Stimulated activated CD8-positive, alpha-beta memory T cell treated with anti-CD3 and anti-CD28 coated beads, Interleukin-4, amount 100 ng/mL, for 24 hours (primary cell): ENCODE measurements at places on chromosomes 12 and 14.

DNA sequence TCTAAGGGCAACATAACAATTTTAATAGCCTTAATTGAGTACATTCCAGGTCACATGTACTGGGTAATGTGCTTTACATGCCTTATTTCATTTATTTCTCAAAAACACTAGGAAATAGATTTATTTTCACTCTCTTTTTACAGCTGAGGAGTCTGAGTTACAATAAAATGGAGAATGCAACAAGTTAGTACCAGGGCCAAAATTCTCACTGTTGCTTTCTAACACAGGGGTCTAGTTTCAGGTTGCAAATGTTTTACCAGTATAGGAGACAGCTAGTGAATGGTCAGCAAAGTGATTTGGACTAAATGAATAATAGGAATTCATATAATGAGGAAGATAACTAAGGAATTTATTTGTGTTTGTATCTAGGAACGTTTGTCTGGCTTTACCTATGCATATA is 137.3 kb downstream of the RASSF9 start:
- DNase-seq: no peak

DNA sequence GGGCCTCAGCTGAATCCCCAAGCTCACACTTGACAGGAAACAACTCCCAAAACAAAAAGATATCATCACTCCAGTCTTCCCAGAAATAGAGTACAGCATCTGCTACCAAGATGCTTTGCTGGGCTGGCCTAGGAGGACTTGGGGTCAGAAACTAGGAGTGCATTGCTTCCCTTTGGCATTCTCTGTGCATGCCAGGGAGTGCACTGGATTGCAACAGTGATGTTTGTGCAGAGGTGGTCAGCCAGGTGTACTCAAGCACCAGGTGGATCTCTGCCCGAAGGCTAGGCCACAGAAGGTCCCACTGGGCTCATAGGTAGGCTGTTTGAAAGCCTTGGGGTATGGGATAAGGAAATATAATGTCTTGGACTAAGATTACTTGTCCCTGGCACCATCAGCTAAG is 51.1 kb downstream of the RAB35 start:
- no peak for DNase-seq

- no peak for DNase-seq
Measured at GRCh38 chr12:22684140-22685118, 59.5 kb downstream of the ETNK1 start.

DNA sequence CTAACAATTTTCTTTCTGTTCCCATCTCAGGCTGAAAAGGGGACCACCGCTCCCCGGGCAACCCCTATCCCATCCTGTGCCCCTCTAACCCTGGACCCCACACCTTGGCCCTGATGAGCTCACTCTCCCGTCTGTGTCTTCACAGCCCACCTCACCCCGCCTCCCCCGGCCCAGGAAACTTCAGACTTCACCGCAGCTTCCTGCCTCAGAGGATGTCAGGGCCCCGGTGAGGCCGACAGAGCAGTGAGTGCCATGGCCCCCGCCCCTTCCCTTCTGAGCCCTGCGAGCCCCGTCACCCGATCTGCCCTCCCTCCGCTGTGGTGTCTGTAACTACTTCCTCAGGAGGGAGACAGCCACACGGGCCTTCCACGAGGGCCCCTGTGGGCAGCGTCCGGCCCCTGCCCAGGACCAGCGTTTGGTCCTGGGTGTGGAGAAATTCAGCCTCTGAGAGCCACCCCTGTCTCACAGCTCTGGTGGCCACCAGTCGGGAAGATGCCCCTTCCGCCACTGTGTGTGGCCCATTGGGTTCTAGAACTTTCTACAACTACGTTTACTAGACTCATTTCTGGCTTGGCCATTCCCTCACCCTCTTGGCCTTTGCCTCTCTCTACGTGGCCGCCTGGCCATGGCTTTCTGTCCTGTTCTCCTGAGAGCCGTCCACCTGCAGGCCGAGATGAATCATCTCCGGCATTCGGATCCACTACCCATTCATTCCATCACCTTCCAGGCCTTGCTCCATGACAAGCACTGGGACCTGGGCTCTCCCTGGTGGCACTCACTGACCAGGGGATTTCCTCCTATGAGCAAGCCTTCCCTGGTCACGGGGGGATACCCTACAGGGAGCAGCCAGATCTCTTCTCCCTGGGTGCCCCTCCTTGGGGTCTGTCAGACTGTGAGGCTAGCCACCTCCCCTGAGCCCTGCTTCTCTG is 3.4 kb downstream of the RHOF start:
- DNase-seq: peak; percentile 92

DNA sequence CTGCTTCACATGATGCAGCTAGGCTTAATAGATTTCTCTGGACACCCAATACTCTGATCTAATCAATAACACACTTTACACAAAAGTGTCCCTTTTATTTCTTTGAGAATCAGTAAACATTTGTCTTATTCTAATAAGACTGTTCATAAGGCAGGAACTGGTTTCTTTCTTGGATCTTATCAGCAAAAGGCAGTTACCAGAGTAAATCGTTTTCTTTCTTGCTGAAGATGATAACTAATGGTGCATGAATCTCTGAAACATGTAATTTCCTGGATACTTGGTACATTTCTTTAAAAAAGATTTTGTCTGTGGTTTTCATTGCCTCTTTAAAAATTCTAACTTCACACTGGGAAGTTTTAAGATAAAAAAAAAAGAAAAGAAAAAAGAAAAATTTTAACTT is 39.6 kb downstream of the WIF1 start:
- DNase-seq: no peak

GRCh38 chr12:129339336-129339735 is 486.1 kb downstream of the GLT1D1 start:
- DNase-seq: no peak

DNA sequence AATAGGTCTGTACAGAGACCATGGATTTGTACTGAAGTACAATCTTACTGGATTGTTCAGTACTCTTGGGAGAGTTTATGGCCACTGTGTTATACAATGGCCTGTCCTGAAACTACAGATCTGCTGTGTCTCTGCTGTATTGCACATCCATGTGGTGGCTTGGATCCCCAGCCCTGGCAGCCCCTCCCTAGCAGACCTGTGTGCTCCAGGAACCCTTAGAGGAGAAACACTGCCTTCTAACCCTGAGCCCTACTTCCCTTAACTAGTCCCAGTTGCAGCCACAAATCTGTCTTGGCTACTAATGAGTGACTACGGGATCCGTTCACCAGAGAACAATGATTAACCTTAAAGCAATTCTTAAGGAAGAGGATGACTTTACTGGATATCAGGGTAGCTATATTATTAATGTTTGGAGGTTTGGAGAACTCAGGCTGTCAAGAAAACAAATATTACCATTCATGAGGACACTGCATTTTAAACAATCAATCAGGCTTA is 27.7 kb downstream of the RNF34 start:
- DNase-seq: no peak

DNA sequence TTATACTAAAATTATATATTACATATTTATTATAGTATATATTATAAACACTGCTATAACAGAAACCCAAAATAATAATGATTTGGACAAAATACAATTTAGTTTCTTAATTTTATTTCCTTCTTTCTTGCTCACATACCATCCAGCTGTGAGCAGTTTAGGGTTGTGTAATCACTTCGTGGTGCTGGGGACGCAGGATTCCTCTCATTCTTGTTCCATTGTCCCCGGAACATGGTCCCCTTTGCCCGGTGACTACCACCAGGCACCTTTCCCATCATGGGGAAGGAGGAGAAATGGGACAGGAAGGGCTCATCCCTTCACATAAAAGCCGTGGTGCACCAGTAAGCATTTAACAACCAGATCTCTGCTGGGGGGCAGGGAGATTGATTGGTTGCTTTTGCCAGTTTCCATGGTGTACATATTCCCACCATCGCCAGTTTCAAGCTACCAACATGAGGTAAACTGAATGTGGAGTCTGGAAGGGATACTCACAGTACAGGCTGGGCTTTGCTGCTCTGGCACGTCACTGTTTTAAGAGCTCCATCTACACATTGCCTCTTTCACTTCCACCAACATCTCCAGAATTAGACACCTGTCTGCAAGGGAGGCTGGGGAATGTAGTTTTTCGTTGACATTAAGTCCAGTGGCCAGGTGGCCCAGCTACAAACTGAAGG is 191.5 kb downstream of the TMEM132C start:
- DNase-seq: no peak

DNA sequence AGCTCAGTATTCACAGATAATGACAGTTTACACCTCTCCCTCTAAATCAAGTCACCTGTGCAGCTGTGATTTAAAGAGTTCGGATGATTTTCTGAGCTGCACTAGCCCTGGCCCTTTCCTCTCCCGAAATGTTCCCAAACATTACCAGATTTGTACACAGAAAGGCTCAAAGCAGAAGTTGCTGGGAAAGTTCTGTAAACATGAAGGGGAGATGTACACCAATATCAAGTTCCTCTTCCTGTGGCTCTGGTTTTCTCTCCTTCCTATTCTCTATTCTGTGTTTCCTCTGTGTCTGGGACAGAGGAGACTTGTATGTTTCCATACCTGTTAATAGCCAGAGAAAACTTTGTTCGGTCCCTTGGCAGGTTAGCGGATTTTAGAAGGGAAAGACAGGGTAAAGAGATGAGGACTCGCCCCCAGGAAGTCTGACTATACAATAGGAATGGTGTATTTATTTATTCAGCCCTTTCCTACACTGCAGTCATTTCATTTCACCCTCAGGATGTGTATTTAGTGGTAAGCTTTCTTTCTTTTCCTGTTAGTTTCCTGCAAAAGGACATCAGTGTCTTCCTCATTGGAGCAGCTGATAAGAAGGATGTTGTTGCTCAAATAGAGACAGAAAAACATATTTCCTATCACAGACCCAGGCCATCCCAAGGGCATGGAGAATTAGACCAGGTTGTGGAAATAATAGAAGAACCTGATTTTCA is 7.6 kb upstream of the NUMB start:
- no peak for DNase-seq

DNA sequence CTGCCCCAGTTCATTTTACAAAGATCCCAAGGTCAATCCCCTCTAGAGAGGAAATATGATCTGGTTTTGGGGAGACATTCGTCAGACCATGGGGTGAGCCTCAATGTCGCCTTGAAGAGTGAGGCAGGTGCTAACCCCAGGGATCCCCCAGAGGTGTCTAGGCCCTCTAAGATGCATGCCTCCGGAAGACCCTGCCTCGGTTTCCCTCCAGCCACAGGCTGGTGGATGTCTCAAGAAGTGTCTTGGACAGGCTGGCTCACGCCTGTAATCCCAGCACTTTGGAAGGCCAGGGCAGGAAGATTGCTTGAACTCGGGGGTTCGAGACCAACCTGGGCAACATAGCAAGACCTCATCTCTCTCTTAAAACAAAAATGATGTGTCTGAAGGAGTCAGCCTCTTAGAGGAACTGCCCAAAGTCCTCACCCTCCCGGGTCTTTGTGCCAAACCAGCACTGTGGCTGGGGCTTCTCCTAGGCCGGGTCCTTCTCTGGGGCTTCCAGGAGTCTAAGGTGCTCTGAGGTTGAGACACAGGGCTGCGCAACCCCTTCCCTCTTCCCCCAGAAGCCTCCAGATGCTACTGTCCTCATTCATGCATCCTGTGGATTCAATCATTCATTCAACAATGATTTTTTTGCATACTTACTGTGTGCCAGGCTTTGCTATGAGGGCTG is 24.7 kb upstream of the BEGAIN start:
- no peak for DNase-seq

GRCh38 chr14:31307198-31307597 is 99.6 kb upstream of the HECTD1 start:
- no peak for DNase-seq

- no peak for DNase-seq
Measured at GRCh38 chr12:130686511-130686991, 29.5 kb downstream of the RIMBP2 start.
